AG09309 (cell line): ENCODE measurements at places on chromosomes 1 and 21.

DNA sequence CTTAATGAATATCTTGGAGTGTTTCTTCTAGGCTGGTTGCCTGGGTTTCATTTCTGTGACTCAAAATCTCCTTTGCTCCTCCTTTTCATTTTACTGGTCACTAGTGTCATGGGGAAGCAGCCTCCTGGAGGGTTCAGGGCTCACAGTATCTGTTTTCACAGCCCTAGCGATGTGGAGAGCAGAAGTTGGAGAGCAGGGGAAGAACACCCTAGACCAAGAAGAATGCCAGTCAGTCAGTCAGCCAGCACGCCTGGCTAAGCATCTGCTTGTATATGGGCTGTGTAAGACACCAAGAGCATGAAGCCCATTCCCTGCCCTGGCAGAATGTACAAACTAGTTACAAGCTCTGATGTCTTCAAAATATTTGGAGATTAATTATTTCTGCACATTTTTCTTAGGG is 7.9 kb downstream of the RXRG start:
- no peak for DNase-seq

DNA sequence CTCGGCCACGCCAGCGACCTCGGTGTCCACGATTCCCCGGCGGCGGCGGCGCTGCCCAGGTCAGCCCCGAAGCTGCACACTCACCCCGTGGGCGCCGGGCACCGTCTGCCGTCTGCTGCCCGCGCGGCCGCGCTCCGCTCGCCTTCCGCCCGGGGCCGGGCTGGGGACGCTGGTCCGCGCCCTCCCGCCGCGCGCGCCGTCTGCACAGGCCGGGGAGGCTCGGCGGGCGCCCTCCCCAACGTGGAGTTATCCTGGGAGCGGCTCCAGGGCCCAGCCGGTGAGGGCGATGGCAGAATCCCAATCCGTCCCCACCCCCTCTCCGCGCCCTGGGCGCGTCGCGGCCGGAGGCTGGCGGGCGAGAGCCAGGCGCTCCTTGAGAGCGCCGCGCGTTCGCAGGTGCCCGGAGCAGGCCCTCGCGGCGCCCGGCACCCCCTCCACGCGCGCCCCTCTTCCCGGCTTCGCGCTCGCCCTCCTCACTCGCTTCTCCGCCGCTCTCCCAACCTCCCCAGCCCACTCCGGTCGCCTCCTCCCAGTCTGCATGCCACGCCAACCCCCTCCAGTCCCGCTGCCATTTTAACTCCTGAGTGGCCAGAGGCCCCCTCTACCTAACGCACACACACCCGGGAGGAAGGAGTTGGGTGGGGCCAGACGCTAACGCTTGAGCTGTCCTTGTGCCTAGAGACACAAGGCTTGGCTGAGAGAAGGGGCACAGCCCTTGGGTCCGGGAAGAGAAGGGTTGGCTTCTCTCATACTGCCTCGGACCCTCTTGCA is at the start of gene LRRN2:
Gene LRRN2 (minus strand): TSS at position 503 of the 771 bp plus-strand sequence. CDS start 65,746 bp downstream, outside the sequence.
- DNase-seq, result no peak

- no peak for DNase-seq
Measured at GRCh38 chr1:167003711-167004110, 14.6 kb downstream of the MAEL start.

DNA sequence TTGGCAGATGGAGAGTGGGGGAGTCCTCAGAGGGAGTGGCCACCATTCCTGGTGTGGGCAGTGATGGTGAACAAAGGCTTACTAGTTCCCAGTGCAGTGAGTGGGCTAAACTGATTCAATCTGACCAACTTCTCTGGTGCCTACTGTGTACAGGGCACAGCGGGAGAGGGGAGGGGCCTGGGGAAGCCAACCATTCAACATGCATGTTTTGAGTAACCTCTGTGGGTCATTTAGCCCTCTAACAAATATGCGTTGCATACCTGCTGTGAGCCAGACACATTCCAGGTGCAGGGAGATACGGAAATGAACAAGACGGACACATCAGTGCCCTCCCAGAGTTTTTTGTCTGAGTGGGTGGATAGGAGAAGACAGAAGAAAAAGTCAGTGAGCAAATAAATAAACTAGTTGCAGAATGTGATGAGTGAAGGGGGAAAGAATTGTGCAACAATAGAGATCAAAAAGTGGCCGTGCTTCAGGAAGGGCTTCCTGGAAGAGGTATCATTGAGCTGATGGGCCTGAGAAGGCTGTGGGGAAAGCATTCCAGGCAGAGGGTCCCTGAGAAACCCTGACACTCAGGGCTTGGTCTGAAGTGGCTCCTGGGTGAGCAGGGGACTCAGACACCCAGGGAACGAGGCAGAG is 78.8 kb downstream of the EPHB2 start:
- DNase-seq, result no peak

DNA sequence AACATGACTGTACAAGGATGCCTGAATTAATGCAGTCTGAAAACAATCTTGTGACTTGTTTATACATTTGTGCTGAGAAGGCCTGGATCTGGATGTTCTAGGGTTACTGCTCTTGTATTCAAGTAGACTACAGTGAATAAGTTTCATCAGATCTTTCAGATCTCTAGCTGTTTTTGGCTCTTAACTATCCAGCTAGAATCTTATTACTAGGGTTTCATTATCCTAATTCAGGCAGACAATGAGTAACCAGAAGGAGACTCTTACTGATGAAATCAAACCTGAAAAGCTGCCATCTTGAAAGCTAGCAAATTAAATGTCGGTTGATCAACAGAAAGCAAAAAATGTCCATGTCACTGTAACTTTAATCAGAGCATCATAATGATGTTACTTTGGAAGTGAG is 112.5 kb upstream of the KCNK2 start:
- no peak for DNase-seq

DNA sequence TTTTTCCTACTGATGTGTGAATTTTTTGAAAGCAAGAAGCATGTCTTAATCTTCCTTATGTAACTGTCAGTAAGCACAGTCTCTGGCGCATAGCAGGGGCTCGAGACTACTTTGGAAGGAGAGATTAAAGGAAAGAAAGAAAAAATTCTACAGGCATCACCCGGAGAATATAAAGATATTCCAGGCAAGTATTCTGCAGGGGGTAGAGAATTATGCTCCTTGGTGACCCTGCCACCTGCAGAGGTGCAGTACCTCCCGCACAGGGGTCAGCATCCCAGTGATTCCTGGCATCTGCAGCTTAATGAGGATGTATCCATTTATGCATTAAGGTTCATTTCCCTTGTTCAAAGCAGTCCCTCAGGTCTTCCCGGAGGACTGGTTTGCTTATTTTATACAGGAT is 87.6 kb upstream of the WLS start:
- no peak for DNase-seq

DNA sequence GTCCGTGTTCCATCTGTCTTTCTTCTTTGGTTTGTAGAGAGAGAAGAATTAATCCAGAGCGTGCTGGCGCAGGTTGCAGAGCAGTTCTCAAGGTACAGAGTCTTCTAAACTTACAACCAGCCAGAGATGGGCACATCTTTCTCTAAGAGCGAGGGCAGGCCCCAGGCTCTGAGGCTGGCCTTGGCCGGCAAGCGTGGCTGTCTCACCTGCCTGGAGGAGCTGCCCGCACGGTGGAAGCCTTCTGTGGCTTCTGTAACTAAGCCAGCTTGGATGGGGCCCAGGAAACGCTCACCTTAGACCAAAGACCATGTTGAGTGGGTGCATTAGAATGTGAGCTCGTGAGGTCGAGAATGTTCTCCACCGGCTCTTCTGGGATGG is 78.6 kb downstream of the PDE9A start:
- no peak for DNase-seq

DNA sequence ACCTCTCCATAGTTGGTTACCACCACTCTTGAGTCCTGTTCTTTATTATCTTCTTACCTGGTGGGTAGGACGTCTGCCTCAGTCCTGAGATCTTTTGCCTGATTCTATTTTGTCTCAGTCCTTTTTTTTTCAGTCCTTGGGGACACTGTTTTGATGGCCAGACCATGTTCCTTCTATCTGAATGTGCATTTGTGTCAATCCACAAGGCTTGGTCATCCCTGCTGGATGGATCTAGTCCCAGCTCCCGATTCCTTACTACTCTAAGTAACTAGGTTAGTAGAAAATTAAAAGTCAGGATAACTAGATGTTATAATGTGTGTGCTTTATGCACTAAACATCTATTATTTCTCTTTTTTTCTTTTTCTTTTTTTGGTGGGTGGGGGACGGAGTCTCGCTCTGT is 28.1 kb upstream of the AK4 start:
- no peak for DNase-seq

DNA sequence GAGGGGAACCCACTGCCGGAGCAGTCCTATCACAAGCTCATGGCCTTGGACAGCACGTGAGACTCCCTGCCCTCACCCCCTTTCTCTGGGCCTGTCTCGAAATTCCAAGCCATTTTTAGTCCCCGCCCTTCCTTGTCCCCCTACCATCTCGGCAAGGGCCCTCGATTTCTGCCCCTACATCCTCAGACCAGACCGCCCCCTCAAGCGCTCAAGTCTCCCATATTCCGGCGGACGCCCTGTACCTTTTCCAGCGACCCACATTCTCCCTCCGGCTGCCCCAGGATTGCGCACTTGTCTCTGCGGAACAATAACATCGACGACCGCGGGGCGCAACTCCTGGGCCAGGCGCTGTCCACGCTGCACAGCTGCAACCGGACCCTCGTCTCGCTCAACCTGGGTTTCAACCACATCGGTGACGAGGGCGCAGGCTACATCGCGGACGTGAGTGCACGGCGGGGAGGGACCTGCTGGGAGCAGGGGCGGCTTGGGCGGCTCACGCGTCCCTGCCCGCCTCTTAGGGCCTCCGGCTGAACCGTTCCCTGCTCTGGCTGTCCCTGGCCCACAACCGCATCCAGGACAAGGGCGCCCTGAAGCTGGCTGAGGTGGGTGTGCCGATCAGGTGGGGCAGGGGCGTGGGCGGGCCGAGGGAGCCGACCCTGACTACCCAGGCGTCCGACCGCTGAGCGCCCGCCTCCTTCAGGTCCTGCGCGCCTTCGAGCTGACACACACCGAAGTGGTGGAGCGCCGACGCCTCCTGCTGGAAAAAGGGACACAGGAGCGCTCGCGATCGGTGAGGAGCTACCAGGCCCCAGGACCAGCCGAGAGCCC is 7.0 kb downstream of the LRRC71 start:
- DNase-seq, result no peak

DNA sequence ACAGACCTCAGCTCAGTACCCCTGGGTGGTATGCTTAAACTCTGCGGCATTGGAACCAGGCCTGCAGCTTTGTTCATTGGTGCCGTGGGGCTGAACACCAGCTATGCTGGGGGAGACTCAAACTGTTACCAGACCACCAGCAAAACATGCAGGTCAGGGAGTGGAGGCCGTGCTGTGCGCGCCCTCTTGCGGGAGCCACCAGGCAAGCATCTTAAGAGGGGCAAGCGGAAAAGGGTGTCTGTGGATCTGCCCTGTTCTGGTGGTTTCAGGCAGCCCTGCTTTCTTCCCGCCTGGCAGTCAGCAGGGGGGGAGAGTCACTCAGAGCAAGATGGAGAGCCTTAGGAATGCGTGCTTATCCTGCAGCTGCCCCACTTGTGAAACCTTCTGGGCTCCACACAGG is 276.9 kb upstream of the ZRANB2 start:
- no peak for DNase-seq

DNA sequence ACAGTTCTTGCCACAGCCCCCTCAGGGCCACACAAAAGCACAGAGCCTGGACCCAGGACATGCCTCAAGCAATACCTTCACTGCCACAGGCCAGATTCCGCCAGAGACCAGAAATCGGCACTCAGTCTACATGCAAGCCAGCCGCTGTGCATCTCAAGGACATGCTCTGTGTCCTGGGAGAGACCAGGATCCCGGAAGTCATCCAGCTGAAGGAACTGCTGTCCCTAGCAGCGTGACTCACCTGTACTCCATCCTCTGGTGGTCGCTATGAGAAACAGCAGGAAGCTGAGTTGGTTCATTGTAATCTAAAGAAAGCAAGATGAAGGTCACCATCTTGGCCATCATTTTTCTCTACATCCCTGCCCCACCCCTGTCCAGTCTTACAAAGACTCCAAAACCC is 401 bp downstream of the ITLN1 start:
- no peak for DNase-seq

GRCh38 chr1:245054105-245054504 is 100.7 kb upstream of the KIF26B start:
- no peak for DNase-seq

- DNase-seq, result no peak
Measured at GRCh38 chr1:94580367-94581115, 39.0 kb upstream of the F3 start.

GRCh38 chr21:46199436-46200373 is 15.4 kb upstream of the SPATC1L start:
- no peak for DNase-seq

DNA sequence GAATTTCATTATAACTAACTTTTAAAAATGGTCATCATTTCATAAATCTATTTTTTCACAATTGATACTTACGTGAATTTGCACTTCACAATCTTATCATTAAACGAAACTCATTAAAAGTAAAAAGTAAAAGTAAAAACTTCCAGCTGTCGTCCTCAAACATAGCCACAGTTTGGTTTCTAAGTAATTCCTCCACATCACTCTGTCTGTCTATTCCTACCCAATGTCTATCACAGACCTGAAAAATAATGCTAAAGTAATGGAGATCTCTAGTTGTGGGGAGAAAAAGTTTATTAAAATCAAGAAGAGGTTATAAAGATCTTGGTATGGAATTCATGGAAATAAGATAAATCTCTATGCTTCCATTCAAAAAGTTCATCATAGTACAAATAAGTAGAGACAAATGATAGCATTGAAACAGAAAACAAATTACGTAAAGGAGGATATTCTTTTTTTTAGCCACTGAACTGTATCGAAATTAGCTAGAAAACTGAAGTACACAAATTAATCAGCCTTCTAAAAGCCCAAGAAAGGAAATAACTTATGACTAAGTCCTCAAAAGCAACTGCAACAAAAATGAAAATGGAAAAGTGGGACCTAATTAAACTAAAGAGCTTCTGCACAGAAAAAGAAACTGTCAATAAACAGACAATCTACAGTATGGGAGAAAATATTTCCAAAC is 148.6 kb downstream of the TIAM1 start:
- DNase-seq, result no peak

GRCh38 chr1:78894811-78895210 is 111.7 kb downstream of the ADGRL4 start:
- DNase-seq, result no peak

GRCh38 chr1:21861602-21862429 is 49.8 kb downstream of the LDLRAD2 start:
- DNase-seq, result peak; percentile 34
